DMS153 (cell line): ENCODE measurements at places on chromosomes 5 and 9.

DNA sequence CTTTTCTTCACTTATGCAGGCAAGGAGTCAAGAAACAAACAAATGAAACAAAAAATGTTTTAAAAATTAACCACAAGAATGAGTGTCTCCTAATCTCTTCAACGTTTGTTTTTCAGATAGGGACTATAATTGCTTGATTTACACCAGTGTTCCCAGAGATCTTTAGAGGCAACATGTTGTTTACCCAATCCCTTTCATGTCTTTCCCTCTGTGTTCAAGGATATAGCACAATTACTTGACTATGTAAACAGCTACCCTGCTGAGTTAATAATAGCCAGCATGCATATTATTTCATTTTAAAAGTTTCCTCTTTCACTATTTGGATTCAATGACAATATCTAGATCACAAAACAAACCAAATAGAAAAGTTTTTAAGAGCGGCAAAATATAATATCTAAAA lies 25.1 kb upstream of the SHISAL2B start:
- no peak for DNase-seq

DNA sequence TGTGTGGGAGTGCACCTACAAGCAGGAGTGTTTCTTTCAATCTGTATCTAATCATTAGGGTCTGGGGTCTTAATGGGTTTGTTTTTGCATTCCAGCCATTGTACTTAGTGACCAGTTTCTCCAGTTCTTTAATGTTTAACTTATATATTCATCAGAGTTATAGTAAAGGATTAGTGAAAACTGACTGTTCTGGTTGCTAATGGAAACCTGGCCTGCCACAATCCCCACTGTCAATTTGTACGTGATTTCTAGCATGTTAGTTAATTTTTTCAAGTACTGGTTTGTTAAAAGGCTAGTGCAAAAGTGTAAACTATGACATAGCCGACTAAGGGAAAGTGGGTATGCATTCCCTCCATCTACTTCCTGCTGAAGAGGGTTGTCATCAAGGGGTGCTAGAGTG lies 276.1 kb downstream of the HTR1A start:
- no peak for DNase-seq

DNA sequence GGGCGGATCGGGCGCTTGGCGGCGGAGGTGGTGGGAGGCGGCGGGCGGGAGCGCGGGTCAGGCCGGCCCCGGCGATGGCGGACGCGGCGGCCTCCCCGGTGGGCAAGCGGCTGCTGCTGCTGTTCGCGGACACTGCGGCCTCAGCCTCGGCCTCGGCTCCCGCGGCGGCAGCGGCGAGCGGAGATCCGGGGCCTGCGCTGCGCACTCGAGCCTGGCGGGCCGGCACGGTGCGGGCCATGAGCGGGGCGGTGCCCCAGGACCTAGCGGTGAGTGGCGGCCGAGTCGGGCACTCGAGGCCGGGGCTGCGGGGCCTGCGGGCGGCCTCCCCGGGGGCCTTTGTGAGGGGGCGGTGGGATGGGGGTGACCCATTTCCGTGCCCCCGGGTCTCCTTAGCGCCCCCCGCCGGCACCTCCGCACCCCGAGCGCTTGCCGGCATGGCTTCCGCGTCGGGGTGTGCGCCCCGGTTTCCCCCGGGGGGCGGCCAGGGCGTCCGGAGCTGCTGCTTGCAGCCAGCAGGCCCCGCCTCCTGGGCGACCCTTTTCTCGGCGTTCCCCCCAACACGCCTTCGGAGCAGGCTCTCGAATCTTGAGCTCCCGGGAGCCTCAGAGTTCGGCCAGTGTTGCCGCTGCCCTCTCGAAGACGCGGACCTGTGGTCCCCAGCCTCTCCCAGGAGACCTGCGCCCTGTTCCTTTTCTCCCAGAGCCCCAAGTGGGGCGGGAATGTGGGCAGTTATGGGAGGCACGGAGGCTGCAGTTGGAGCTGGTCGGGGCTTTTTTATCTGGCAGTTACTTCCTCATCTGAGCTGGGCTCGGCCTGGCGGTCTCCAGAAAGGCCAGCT lies 456 bp downstream of the KDM3B start:
- DNase-seq: peak; percentile 3

GRCh38 chr9:114252394-114252793 lies 70.5 kb upstream of the ORM1 start:
- no peak for DNase-seq

- DNase-seq: no peak
These were observed 8.8 kb upstream of the NHP2 start for GRCh38 chr5:178162481-178162880.

- no peak for DNase-seq
These were observed 22.9 kb downstream of the TENT4A start for GRCh38 chr5:6736106-6736505.

GRCh38 chr9:37931592-37931991 lies 27.7 kb upstream of the SLC25A51 start:
- DNase-seq: no peak

DNA sequence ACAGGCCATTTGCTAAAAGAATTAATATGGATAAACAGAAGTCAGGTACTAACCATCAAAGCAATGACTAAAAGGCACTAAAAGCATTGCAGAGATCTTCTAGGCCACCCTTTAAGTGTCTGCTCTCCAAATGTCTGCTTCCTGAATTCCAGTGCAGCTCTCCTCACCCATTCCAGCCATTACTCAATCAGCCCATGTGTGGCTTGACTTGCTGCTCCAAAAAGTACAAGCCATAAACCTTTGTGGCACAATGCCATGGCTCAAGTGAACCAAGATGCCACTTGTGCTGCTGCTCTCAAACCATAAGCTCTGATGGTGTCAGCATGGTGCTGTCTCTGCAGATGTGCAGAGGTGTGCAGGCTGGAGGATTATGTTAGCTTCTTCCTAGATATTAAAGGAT lies 290.2 kb upstream of the POU5F2 start:
- no peak for DNase-seq

DNA sequence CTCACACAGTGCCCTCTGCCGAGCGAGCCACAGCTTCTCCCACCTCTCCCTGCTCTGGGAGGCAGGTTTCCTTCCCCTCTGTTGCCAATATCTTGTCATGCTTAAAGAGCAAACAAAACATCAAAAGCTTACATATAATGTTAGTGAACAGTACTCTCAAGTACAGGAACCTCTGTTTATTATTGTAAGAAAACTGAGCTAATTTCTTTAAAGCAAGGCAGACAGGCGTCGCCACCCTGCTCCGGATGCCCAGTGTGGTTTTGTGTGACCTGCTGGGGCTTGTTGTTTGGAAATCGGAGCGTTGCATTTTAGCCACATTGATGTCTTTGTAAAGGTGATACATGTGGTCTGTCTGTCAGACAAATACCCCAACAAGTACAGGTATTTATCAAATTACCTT lies 401.4 kb upstream of the IRX1 start:
- no peak for DNase-seq

DNA sequence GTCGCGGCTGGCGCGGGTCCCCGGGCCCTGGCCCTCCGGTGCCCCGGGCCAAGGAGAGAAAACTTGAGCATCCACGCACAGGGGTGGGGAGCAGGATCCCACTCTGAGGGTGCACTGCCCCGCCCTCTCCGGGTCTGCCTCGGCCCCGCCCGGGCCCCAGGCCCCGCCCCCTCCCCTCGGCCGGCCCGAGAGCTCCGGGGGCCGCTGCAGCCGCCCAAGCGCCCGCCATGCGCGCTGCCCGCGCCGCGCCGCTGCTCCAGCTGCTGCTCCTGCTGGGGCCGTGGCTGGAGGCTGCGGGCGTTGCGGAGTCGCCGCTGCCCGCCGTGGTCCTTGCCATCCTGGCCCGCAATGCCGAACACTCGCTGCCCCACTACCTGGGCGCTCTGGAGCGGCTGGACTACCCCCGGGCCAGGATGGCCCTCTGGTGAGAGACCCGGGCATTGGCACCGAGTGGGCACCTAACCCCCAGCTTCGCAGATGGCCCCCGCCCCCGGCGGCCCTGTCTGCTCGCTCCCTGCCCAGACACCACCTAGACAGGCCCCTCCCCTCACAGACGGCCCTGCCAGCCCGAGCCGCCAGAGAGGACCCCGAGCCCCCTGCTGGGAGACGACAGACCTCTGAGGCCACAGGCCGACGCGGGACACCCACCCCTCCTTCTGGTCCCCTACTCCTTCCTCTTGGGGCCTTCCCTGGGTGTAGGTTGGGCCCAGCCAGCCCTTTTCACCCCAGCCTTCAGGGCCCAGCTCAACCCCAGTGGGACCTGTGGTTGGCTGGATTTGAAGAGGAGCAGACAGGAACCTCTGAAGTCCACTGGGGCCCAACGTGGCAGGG lies at the start of gene CERCAM:
CERCAM (plus strand) TSS at position 207 of the 831 bp plus-strand sequence; CDS start at position 228, 21 bp downstream.
- no peak for DNase-seq

DNA sequence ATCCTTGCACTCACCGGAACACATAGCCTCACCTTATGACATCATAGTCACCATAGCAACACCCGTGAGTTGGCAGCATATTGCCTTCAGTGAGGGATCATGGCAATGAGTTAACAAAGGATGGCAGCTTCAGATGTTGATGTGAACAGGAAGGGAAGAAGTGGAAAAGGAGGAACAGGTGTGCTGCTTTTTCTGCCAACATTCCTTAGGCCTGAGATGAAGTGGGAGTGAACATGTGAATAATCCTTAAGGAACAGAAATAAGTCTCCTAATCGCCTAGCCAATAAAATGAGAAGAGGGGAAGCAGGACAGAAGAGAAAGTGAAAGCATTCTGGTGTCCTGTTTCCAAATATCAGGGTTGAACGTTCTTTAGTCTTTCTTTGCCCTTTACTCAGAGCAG lies 360.0 kb downstream of the BRINP1 start:
- peak; percentile 79 for DNase-seq

DNA sequence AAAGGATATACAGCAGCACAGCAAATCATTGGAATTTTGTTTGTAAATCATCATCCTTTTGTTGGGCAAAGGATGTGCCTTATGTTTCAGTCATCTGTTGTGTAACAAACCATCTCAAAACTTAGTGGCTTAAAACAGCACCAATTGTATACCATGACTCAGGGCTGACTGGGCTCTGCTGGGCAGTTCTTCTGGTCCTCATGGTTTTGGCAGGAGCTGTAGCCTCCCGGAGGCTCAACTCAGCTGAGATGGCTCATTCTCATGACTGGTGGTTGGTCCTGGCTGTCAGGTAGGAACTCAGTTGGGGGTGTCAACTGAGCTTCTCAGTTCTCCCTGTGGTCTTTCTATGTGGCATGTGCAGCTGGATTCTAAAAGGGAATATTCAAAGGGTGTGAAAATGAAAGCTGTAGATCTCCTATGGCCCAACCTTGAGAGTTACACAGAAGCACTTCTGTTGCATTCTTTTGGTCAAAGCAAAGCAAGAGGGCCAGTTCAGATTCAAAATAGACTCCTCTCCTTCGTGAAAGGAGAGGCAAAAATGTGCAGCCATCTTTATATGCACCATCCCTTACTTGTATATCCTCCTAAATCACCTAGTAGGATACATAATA lies 39.1 kb upstream of the CPEB4 start:
- DNase-seq: no peak

GRCh38 chr5:14097998-14098471 lies 45.1 kb upstream of the TRIO start:
- no peak for DNase-seq
